ENCODE measurements at places on chromosomes 2 and 18.

DNA sequence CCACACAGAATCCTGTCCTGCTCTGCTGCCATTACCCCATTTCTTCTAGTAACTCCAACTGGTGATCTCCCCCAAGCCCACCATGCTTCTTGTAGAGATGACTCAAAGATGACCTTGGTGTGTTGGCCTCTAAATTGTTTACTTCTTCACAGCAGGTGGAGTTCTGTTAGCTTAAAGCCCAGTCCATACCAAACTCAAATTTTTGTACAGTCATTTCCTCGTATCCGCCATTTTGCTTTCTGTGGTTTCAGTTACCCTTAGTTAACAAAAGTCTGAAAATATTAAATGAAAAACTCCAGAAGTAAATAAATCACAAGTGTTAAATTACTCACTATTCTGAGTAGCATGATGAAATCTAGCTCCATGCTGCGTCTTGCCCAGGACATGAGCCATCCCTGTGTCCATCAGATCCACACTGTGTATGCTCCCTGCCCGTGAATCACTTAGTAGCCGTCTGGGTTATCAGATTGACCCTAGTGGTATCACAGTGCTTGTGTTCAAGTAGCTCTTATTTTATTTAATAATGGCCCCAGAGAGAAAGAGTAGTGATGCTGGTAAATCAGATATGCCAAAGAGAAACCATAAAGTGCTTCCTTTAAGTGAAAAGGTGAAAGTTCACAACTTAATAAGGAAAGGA is 133.3 kb upstream of the NOL4 start:
- DNase-seq, result no peak

DNA sequence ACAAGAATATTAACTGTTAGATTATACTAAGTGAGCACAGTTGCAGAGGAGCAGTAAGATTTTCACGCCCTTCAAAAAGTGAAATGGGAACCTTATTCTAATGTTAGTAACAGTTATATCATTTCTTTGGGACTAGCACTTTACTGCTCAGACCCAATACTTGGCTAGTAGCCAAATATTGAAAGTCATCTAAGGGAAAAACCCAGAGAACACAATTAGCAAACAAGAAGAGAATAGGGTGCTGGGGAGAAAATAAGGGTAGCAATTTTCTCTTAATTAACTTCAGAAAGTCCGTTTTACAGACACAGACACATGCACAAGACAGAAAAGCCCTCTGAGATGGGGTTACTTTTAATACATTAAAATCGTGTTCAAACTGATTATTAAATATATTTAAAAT is 71.8 kb downstream of the ID2 start:
- DNase-seq, result no peak

DNA sequence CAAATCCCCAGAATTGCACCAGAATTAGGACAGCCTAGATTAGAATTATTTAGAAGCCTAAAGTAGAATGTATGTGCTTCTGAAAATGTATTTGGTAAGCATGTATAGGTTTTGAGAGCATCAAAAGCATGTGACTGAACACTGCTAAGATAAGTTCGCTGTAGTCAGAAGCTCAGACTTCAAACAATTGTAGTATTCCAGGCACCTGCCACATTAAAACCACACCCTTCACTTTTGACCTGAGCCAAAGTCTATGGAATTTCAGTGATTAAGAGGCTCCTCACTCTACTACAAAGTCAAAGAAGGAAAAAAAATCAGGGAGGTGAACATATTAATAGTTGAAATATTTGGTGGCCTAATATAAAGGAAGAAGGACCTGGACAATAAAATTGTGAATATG is 8.2 kb downstream of the KCNJ3 start:
- no peak for DNase-seq

- DNase-seq, result no peak
Measured at GRCh38 chr2:67283641-67284040, 113.5 kb upstream of the ETAA1 start.

GRCh38 chr2:17479875-17480274 is 38.4 kb downstream of the RAD51AP2 start:
- no peak for DNase-seq

DNA sequence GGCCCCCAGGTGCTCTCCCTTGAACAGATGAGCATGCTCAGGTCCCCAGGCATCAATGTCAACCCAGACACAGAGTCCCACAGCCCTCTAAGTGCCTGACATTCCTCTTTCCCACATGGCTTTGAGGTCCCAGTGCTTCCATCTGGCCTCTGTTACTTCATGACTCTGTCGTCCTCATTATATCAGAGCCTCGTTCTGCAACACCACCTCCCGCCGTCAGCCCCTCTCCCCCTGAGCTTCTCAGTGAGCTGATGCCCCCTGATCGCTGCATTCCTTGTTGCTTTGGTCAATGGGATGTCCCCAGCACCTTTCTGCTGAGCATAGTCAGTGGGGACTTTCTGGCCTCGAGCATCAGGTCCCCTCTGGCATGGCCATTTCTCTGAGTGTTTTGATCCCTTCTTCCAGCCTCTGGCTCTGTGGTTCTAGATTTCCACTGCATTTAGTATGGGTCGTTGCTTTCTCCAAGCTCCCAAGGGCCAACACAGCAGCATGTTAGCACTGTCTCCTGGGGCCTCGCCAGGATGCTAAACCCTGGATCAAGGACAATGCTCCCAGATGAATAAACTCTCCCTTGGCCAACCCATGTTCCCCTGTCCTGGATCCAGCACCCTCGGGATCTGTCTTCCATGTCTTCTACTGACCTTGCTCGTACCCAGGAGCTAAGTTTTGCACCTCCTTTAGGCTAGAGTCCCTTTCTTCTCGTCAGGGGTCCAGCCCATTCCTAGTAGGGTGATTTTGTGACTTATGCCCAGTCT is 143.2 kb upstream of the TWIST2 start:
- DNase-seq, result no peak

DNA sequence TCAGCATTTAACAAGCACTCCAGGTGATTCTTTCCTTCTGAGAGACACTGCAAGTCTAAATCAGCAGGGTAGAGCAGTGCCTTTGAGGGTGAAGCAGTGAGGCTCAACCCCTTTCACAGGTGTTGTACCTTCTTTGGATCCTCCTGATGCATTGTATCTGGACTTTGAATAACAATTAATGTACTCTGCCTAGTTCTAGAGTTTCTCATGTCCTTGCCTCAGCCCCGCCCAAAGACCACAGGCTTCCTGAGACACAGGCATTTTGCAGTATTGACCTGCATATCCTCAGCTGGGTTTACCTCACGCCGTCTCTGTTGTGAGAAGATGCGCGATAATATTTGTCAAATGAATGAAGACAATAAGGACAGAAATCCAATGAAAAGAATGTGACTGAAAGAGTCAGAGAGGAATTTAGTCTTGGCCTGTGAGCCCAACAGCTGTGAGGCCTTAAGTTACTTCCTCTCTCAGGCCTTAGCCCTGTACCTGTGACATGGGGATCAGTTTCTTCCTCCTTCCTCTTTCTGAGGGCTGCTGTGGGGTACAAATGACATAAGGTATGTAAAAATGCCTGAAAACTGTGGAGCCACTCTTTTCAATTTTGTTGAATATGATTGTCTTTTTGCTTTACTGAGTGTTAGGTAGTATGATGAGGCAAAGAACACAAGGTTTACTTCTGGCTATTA is 43.7 kb downstream of the WIPF1 start:
- DNase-seq, result no peak

DNA sequence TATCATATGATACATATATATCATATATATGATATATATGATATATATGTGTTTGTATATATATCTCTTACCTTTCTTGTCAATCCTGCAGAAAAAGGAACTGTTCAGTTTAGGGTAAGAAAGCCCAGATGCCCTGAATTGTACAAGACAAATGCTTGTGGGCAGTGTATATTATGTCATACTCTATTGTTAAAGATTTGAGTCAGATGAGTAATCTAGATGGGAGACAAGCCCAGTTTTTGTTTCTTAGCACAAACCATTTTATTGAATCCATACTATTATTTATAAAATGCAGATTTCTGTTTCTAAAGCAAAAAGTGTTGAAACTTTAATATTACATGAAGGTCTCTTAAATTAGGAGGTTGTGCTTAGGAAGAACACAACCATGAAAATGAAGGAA is 90.6 kb downstream of the VRK2 start:
- DNase-seq, result no peak

DNA sequence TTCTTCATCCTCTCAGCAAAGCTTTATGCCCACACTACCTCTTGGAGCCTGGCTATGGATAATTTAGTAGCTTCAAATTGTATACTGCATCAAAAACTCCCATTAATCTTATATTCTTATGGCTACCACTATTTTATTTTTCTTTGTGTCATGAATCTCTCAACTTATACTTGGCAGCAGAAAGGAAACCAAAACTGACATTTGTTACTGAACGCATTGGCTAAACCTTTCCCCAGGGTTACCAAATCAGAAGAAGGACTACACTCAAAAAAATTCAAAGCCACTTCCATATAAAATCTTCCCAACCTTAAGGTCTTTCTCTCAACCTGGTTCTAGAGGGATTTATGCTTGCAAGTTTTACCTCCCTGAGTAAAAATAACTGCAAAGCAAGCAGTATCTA is 97.0 kb upstream of the REG3G start:
- no peak for DNase-seq

DNA sequence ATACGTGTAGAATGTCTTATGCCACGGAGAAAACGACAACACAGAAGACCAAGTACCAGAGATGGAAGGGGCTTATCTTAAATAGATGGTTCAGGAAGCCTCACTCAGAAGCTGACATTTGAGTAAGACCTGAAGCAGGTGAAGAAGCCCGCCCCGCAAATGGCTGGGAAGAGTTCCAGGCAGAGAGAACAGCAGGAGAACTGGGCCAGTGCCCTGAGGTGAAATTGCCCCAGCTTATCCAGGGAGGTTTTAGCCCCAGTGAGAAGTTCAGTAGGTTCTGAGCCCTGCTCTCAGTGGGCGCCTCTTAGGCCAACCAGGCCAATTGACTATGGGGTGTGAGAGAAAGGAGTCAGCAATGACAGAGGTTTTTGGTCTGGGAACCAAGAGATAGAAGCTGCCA is 166.1 kb upstream of the FOSL2 start:
- DNase-seq, result no peak

DNA sequence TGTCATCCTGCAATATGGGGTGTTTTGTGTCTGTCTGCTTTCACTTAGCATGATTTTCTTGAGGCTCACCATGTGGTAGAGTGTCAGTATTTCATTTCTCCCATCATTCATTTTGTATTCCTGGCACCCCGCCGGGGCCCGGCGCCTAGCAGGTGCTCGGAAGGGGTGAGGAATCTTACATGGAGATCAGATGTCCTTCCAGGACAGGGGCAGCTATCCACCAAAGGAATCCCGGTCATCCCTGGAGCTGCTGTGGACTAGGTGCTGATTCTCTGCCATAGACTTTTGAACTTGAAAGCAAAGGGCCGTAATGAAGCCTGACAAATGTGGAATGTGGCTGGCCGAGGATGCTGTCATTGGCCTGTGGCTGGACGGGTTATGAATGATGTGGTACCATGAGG is 2.4 kb downstream of the PRELID3A start:
- no peak for DNase-seq

DNA sequence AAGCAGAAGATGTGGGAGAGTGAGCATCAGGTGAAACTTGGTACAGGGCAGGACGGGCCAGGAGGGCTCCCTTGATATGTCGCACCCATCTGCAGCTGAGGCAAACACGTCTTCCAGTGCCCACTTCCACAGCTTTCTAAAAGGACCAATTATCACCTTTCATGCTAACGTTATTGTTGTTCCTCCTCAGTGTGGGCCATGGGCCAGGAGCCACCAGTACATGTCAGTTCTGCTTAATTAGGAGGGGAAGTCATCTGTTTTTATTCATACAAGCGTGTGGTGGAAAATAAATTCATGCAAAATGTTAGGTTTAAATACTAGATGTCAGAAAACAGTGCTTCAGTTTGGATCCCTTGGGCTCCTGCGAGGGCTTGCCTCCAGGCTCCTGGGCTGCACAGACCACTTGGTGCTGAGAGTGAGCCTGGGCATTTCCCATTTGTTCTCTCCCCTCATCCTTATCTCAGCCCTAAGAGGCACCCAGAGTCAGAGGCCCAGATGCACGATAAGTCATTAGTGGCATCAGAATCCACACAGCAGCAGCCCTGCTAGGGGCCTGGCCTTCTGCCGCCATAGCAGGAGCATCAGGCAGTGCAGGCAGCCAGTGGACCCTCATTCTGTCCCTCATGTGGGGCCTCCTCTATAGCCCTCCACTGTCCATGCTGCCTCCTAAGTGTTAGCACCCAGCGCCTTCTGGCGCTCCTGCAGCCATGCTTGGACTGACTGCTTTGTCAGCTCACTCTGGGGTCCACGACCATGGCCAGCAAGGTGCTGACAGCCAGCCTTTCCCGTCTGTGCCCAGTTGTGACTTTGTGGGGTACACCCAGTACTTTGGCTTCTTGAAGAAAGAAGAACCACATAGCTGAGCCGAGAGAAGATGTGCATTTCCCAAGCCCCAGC is 539.8 kb upstream of the RAB6C start:
- no peak for DNase-seq

GRCh38 chr2:152307863-152308262 is 27.1 kb upstream of the FMNL2 start:
- DNase-seq, result no peak

- DNase-seq, result no peak
Measured at GRCh38 chr2:197828464-197829135, 24.2 kb downstream of the PLCL1 start.

DNA sequence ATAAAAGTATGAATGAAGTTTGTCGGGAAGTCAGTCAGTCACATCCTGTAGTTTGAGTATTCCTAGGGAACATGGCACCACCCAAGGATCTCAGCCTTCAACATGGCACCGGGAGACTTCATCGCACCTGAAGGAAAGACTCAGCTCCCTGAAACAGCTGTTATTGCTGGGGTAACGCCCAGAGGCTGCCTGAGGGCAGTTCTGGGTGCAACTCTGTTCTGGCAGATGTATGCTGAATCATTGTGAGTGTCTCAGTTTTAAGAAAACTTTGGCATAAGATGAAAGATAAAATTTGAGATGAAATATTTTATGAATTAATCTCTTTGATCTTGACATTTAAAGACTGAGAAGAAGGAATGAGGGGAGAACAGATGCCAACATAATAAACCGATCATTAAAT is 49.9 kb upstream of the SERPINB2 start:
- no peak for DNase-seq

- peak; percentile 93 for DNase-seq
Measured at GRCh38 chr2:96531872-96532505, 4.6 kb upstream of the ARID5A start.

DNA sequence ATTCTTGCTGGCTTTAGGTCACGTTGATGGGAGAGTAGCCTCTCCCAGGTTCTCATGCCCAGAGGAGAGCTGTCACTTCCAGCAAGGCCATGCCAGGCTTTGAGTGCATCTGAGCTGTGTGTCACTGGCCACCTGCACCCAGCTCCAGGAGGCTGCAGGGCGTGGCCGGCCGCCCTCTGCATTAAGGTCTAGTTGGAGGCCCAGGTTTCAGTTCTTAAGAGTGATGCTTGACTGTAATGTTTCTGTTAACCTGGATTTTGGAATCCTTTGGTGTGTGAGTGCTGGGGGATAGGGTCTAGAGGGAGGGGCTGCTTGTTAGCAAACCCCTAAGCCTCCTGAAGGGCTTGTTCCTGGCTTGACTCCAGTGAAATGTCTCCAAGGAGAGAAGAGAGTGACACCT is 140.1 kb downstream of the ACOXL start:
- DNase-seq, result no peak

GRCh38 chr2:214881647-214882202 is 72.2 kb upstream of the BARD1 start:
- no peak for DNase-seq
